ENCODE measurements at places on chromosomes 6 and 20. TPM values are rescaled to one million over a fixed set of nuclear protein-coding genes. Genes with fewer than 3 reads are reported as not detected.
A peak's percentile ranks its signal among the peaks of the same experiment; 100 is the strongest.

Gene TPX2
- total RNA-seq = 164 TPM

DNA sequence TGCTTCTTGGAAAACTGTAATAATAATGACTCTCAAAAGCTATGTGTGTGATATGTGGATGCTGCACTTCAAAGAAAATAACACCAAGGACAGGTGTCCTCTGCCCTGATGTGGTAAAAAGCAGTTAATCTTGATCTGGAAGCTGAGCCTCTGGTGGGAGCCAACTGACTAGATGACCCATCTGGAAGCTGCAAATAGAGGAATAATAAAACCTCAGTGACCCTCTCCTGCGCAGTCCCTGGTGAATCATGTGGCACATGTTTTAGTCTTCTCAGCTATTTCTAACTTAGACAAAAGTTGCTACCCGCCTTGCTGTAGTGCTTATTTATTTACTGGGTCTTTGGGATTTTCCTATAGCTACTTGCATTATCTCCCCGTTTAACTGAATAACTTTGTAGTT lies 47.3 kb downstream of the TP53INP2 start:
- DNase-seq = no peak

Gene TINAG
- total RNA-seq = not detected

GRCh38 chr6:11847515-11848345 lies 69.1 kb upstream of the ADTRP start:
- DNase-seq = no peak

DNA sequence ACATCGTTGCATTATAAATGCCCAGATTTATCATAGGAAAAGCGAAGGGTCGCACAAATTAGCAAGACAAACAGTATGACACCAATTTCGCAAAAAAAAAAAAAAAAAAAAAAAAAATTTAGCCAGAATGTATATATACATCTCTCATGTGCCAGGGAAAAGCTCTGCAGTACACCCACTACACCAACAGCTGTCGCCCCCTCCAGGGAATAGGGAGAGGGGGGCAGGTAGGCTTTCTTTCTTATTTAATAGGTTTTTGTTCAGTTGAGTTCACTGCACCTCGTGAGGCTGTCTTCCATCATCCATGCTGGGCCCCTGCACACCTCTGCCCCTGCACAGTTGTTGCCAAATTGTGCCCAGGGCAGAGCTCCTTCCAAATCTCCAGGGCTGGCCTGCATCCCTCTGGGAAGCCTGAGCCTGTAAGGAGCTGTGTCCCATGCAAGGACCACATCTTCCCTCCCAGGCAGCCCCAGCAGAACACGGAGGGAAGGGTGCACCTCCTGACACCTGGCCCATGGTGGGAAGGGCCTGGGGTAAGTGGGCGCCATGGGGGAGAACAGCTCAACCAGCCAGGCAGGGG lies 85.4 kb downstream of the NINL start:
- no peak for DNase-seq

Gene POU5F1
- not detected for total RNA-seq

DNA sequence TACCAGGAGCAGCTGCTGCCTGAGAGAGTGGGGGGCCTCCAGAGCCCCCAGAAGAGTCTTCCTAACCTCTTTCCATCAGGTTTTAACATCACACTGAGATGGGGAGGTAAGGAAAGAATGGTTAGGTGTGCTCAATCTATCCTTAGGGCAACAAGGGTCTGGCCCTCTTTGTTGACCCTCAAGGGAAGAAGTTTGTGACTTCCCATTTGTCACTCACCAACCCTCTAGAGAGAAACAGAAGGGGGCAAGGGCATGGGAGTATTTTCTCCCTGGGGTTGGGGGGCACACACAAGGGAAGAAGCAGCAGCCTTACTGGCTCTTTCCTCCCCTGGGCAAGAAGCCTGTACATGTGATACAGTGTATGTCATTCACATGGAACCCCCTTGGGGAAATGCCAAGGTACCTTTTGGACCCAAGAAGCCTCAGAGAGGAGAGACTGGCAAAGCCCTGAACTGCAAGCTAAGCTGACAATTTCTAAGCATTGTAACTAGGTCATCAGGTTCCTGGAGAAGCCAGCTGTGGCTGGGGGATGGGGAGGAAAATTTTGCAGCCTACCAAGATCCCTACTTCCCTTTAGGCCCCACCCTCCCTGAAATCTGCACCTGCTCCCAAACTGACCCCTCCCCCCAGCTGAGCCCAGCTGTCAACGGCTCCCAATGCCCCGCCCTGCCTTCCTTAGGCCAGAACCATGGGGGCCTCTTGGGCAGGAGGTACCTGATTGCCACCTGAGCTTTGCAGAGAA lies 14.5 kb downstream of the BCL2L1 start:
- no peak for DNase-seq

Gene PLCB1
- total RNA-seq = 1.0 TPM

Gene FKBP1C
- 0.92 TPM for total RNA-seq

DNA sequence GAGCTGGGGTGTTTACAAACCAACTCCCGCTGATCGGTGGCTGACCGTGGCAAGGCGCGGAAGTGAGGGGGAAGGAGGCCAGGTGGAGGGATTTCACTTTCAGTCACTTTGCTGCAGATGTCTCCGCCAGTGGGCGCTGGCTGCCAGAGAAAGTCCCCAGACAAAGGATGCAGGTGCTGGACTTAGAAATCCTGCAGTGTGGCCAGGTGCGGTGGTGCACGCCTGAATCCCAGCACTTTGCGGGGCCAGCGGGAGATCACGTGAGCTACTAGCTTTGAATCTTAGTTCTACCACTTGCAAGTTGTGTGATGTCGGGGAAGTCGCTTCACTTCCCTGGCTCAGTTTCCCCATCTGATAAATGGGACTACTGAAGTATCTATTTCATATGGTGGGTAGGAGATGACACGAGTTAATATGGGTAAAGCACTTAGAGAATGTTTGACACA lies 180.4 kb downstream of the ZNF217 start:
- DNase-seq = peak; percentile 62

DNA sequence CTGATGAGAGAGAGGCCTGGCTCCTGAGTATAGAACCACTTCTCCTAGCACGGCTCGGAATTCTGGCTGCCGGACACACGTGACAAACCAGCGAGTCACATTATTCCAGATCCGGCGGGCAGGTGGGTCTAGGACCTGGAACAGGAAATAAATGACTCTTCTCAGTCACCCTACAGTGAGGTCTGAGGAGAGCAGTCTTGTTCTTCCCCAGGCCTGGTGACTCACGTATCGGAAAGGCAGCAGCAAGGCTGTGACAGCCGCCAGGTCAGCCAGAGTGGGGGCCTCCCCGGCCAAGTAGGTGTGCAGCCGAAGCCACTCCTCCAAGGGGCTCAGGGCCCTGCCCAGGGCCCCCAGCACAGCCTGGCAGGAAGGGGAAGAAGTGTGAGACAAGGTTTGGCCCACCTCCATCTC lies 2.8 kb downstream of the VARS1 start:
- no peak for DNase-seq

- no peak for DNase-seq
Observed at GRCh38 chr20:44125332-44126127, 61.5 kb downstream of the JPH2 start.

GRCh38 chr6:95648636-95649035 lies 71.3 kb downstream of the MANEA start:
- DNase-seq = no peak

GRCh38 chr20:3768342-3769130 lies 983 bp upstream of the ADISSP start:
- peak; percentile 83 for DNase-seq

DNA sequence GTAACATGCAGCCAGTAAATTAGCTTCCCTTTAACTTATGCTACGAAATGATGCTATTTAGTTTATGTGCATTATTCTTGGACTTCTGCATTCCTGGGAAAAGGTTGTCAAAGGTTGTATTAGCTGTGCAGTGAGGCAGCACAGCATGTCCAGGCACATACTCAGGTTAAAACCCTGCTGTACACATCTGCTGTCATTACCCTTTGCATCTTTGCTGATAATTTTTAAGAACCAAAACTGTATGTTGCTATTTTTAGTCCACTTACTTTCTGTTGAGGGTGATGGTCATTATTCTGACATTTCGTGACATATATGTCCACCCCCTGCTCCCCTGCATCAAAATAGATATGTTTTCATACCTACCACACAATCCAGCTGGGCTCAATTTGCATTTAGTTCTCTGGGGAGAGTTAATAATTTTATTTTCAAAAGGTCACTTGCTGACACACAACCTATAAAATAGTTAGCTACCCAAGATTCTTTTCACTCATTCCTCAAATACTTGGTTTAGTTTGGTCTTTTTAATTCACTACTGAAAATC lies 142.5 kb upstream of the SPACA1 start:
- DNase-seq = no peak

Data from activated CD4-positive, alpha-beta T cell treated with anti-CD3 and anti-CD28 coated beads, Interleukin-2, amount 10 ng/mL, durations not matched to agents 7 days and 5 days (primary cell).